Natural killer cell (primary cell): ENCODE measurements at places on chromosomes 5 and 9. TPM values are rescaled to one million over a fixed set of nuclear protein-coding genes. Genes with fewer than 3 reads are reported as not detected.

DNA sequence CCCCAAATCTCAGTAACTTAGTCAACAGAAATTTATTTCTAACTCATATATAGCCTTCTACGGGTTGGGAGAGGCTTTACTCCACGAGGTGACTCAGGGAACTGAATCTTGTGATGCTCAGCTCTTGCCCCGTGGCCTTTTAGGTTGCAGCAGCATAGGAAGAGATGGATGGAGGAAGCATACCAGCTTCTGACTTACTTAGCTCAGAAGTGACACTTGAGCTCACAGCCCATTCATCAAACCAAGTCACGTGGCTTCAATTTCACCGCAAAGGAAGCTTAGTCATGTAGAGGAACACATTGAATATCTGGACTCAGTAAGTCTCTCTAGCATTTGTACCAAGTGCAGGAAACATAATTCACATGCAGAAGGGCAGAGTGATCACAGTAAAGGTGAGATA is 124.1 kb upstream of the KCNN2 start:
- H3K27ac ChIP-seq, result no peak overlapping the region
- no peaks in the 10 kb centered on the region for H3K36me3 ChIP-seq
- no peaks in the 10 kb centered on the region for H3K4me1 ChIP-seq
- no peak overlapping the region for H3K4me3 ChIP-seq

DNA sequence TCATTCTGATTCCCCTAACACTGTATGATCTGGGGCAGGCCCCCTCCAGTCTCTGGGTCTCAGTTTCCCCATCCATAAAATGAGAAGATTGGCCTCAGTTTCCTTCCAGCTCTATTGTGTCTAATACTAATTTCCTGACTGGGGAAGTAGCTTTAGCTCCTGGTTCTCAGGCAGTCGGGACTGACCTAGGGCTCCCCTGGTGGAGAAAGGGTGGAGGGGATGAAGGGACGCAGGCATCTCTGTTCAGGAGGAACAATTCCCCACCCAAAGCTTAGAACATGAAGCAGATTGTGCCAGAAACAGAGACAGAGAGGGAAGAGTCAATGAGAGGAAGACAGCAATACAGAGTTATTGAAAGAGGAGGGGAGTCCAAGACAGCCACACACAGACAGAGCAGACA is 14.2 kb upstream of the PTGS1 start:
- no peak overlapping the region for H3K27ac ChIP-seq
- no peaks in the 10 kb centered on the region for H3K36me3 ChIP-seq
- no peak for DNase-seq
- no peaks in the 10 kb centered on the region for H3K4me1 ChIP-seq
- H3K27me3 ChIP-seq, result no peaks in the 10 kb centered on the region

GRCh38 chr5:168860503-168860902 is 281.3 kb upstream of the PANK3 start:
- DNase-seq, result no peak
- H3K4me1 ChIP-seq, result no peaks in the 10 kb centered on the region
- no peak overlapping the region for H3K27ac ChIP-seq
- H3K36me3 ChIP-seq, result no peaks in the 10 kb centered on the region
- H3K27me3 ChIP-seq, result no peaks in the 10 kb centered on the region
- no peak overlapping the region for H3K4me3 ChIP-seq

Gene PCDHGA11
- total RNA-seq, result 1.2 TPM

Gene NRG2
- total RNA-seq, result 0.50 TPM

Gene KCNT1
- total RNA-seq, result 1.2 TPM

Gene RUFY1
- 40.4 TPM for total RNA-seq

Gene C5orf34
- 1.8 TPM for total RNA-seq

Gene SHC3
- 0.02 TPM for total RNA-seq
